ENCODE measurements at places on chromosomes 16 and 17.

- no peak for DNase-seq
These were observed 12.2 kb downstream of the USB1 start for GRCh38 chr16:58013201-58013956.

- no peak for DNase-seq
These were observed 16.5 kb downstream of the CD300LB start for GRCh38 chr17:74514632-74515334.

DNA sequence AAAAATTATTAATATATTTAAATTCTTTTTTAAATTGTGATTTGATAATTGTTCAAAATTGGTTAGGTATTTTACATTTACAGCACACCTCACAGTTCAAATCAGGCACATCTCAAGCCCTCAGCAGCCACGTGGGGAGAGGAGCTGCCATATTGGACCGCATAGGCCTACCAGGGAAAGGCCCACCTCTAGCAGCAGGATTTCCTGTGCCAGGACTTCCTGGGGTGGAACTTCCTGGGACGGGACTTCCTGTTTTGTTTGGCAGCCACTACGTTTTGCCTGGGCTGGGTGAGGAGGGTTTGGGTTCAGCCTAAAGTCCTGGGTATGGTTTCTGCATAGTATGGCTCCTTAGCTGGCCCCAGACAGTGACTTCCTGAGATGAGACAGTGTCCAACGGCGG is 298.5 kb upstream of the FOXF1 start:
- DNase-seq = no peak

DNA sequence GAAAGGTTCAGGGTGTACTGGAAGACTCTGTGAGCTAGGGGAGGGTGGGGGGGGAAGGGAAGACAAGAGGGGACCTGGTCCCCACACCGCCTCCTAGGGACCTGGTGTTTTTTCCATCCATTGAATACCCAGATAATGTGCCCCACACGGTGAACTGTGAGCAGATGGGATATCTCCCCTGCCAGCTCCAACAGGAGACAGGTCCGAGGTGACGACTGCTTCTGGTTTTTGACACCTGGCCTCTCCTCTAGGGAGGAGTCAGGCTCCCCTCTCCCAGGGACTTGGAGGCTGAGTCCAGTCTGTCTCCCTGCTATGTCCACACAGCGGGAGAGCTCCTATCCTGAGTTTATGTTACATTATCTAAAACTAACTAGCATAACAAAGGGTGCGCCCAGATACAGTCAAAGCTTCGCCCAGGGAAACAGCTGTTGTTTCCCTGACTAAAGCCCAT is 1.8 kb downstream of the MARVELD3 start:
- no peak for DNase-seq

GRCh38 chr16:47777220-47777619 is 316.1 kb downstream of the PHKB start:
- no peak for DNase-seq

Measured in CD4-positive, alpha-beta T cell (primary cell).